PC-9 (cell line): ENCODE measurements at places on chromosomes 4 and X.

DNA sequence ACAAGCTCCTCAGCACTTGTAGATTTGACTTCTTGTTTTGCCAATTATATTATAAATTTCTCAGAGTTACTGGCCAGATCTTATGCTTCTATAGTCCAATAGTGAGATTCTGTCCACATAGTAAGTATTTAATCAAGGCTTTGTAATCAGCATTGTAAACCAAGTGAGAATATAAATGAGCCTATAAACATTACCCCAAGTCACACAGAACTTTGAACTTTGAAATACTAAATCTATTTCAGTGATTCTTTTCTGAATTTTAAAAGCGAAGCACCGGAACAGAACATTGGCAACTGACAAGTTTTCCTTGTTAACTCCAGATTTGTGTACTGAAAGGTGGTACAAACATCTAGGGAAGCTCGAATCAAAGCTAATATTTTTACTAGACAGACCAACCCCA, 37.2 kb downstream of the PPM1K start:
- DNase-seq, result no peak

GRCh38 chr4:1154523-1155182, 17.7 kb downstream of the SPON2 start:
- DNase-seq, result no peak

DNA sequence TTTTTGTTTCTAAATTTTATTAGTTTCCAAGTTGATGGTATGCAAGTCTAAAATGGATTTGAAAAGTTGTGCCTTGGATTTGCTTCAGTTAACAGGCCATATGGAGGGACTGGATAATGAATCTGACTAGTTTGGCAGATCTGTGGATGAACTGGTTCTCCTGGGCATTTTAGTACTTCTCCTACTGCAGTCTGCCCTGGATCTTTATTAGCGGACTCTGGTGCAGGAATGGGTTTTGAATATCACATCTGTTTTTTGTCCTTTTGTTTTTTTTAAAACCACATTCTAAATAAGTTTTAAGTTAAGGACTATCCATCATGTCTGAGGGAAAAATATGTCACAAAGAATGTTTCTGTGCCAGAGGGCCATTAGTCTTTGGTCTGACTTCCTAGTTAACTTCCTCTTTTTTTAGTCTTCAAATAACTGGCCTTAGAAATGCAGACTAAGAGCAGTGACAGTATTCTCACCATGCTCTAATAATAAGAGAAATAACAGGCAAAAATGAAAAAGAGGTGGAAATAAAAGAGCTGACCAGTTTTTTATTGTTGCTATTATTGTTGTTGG, 13.9 kb upstream of the DCK start:
- no peak for DNase-seq

- DNase-seq, result no peak
Observed at GRCh38 chr4:64857815-64858214, 448.6 kb upstream of the TECRL start.

- no peak for DNase-seq
Observed at GRCh38 chr4:55123791-55124190, 1.6 kb downstream of the KDR start.

- no peak for DNase-seq
Observed at GRCh38 chrX:139967300-139967699, 2.0 kb upstream of the CXorf66 start.

DNA sequence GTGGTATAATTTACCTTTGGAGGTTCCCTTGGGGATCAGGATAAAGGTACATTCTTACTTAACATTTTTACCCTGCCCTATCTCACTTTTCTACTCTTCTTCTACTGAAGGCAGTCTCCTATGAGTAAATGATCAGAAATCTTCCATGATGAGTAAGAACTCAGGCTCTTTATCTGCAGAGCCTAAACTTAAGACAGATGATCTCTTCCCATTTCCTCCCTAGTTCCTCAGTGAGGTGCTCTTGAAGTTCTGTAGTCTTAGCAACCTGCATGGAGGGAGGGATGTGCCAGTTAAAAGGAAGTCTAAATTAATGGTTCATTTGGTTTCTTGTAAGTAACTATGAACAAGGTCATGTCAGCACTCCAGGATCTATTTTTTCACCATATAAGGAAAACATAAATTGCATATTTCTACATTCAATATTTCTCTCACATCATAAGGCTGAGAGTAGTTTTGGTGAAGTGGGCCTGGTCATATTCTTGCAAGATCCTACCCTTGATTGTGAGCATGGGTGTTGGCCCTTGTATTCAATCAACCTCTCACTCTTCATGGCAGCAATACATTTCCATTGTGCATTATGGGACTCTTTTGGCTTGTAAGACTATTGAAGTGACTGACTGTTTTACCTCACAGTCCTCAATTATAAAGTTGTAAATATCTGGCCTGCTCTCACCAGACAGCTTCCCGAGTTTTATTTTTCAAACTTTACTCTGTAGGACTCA, 295.5 kb downstream of the SLC7A11 start:
- no peak for DNase-seq

- DNase-seq, result no peak
Observed at GRCh38 chr4:52059372-52059771, 8.3 kb downstream of the SPATA18 start.

DNA sequence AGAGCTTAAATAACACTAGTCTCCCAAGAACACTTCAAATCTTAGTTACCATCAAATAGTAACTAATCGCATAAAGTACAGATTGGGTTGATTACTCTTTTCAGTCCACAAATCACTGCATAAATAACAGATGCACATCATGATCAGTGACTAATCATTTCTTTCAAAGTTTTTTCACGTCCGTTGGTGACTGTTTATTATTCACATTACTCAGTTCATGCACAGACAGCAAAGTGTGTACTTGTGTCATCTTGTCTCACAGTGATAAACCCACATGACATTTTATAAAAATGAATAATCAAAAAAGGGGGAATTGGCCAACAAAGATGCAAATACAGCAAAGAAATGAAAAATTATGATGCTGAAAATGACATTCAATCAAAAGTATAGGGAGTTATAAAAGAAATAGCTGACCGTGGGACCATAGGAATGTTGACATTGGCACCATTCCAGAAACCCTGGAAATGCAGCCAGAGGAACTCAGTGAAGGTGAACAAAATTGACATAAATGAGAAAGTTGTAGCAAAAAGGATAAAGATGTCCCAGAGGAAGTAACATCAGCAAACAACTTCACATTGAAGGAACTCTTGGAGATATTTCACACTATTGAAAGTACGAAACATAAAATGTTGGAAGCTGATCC, 161.5 kb downstream of the SOX3 start:
- DNase-seq, result no peak

DNA sequence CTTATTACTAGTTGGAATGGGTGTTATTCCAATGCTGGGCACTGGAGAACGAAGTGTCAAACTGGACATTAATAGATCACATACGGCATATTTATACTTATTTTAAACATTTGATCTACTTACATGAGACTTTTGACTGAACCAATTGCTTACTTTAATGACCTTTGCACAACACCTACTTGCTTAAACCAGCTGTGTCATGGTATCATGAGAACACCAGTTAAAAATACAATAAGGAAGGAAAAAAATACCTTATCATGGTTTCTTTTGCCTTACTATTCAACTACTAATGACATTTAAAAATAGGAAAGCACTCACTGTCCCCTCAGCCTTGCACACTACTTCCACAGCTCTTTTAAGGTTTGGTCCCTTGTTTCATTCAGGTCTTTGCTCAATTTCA, 146.9 kb downstream of the FAM13A start:
- DNase-seq, result no peak

GRCh38 chrX:38513112-38513742, 48.1 kb upstream of the TSPAN7 start:
- no peak for DNase-seq

- no peak for DNase-seq
Observed at GRCh38 chrX:47176101-47176740, 17.4 kb upstream of the UBA1 start.

GRCh38 chr4:168685136-168685809, 188.4 kb downstream of the PALLD start:
- no peak for DNase-seq

DNA sequence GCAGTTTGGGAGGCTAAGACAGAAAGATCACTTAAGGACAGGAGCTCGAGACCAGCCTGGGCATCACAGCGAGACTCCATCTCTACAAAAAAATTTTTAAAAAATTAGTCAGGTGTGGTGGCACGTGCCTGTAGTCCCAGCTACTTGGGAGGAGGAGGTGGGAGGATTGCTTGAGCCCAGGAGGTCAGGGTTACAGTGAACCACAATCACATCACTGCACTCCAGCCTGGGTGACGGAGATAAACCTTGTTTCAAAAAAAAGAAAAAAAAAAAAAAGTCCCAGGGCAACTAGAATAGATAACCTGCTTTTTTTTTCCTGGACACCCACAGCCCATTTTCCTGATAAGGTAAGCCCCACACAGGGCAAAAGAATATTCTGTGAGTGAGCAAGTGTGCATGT, 96.3 kb downstream of the C4orf51 start:
- no peak for DNase-seq

- DNase-seq, result peak; percentile 35
Observed at GRCh38 chr4:73814679-73815078, 21.8 kb upstream of the CXCL6 start.

DNA sequence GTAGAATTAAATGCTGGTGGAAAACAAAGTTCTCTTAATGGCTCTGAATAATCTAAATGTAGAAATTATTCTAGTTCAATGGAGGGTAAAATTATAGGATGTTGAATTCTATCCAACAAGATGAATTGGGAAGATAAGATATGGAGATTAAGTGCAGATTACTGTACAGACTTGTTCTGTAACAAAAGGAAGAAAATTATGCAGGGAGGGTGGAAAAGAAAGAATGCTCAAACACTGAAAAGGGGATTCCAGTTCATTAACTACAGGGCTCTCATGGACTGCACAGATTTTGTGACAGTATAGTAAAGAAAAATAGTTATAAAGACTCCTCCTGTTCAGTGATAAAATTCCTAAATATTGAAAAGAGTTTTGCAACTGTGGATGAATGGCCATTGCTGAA, 1794.0 kb upstream of the PCDH7 start:
- no peak for DNase-seq

DNA sequence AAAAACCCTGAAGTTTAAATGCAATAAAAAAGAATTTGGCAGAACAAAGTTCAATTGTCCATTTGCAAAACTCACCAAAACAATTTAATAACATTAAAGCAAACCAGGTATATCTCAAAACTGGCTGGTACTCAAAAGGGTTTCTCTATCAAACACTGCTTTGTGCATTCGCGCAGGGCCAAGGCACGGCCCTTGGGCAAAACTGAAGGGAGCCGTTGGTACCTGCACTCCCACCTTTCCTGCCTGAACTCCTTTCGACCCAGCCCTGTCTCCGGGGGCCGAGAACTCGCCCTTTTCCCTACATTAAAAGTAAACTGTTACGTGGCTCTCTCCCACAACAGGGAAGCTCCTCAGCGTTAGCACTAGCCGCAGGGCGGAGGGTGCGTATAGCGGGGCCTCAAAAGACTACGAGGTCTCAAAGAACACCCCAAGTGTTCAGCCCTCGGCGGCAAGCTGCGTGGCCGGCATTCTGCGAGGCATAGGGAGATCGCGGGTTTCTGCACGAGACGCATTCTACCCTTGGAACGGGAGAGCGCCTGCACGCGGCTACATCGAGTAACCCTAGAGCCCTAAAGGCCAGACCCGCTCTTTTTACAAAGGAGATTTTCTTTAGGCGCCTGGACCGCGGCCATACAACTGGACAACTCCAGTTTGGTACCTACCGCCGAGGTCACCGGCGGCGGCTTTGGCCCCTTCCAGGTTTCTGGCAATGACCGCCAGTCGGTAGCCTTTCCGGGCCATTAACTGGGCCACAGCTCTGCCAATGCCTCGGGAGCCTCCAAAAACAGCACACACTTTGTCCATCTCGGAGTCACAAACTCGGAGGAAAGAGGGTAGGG, 550 bp downstream of the CBR4 start:
- peak; percentile 37 for DNase-seq

DNA sequence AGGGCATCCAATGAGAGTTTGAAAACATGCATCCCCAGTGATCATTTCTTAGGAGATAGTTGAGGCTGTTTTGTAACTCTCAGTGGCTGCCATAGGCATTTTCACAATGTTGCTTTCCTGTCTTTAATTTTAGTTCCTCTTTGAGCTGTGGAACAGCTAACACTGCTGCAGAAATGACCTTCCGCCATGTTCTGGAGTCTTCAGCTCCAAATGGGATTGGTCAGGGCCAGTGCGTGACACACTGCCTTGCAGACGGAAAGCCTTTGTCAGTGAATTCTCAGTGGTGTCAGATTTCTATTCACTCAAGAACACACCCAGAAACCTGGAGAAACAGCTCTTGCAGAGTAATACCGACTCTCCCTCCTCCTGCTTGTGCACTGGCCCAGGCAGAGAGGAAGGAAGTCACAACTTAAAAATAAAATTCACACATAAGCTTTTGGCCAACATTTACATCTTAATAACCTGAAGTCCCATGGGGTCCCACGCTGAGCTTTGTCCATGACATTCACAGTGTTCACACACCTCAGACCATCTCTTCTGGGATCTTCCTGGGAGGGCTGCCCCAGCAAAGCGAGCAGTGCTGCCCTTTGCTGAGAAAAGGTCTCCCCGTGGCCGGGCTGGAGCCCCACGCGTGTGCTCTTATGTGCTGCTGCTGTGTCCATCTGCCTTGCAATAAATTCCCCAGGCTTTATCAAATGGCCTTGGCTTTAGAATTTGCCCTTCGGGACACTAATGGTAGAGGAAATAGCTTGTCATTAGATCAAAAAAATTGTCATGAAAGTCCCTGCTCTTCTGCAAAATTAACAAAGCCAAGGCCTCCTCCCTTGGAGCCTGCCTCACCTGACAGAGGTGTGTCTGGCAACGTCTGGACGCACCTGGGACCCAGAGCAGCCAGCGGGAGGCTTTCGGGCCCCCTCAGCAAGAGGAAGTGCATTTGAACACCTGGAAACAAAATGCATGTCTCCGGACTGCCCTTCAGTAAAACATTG, 126.8 kb downstream of the IRF2 start:
- DNase-seq, result peak; percentile 71

- DNase-seq, result no peak
Observed at GRCh38 chr4:122830426-122831095, 3.9 kb downstream of the FGF2 start.

- no peak for DNase-seq
Observed at GRCh38 chr4:23113104-23113503, 420.4 kb downstream of the GBA3 start.

- peak; percentile 13 for DNase-seq
Observed at GRCh38 chr4:76208005-76208765, 5.4 kb downstream of the SCARB2 start.

DNA sequence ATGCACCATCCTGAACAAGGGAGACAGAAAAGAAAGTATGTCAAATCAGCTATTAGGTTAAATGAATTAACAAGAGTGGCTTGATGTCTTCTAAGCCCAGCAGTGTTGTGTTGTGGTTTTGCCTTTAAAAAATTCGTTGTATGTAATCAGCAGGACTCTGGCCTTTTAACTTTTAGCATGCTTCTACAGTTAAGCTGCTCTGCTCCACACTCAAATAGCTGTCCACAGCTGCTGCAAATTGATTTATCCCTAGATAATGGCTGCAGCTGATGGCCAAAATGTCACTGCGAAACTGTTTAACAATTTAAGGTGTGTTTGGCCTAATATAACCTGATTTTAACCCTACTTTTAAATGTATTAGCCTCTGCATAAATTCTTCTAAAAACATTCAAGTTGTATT, 85.8 kb downstream of the CXXC4 start:
- no peak for DNase-seq
